Activated gamma-delta T cell treated with anti-CD3 and anti-CD28 coated beads, Interleukin-2, amount 50 U/mL, for 16 hours (primary cell): ENCODE measurements at places on chromosomes 7 and 10.

DNA sequence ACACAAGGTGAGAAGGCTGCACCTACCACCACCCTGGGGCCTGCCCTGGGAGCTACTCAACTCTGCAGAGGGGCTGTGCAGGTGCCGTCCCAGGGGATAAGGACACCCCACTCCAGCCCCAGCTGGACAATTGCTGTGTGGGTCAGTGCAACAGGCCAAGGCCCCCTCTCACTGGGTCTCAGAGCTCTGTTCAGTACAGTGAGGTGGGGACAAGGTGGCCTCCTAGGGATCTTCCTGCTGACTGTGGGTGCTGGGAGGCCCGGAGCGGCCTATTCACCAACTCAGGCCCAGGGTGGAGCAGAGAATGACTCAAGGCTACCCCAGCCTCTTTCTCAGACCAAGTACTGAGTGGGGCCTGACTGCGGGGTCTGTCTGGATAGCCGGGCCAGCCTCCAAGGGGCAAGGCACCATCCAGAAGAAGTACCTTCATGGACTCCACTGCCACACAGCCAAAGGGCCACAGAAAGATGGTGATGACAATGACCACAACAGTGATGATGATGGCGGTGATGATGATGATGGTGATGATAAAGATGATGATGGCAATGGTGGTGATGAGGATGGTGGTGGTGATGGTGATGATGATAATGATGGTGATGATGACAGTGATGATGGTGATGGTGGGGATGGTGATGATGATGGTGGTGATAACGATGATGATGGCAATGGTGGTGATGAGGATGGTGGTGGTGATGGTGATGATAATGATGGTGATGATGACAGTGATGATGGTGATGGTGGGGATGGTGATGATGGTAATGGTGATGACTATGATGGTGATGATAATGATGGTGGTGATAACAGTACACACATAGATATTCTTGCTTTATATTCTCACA is 59.8 kb upstream of the DNAAF5 start:
- no peak for DNase-seq

- DNase-seq: no peak
These were observed 37.0 kb downstream of the WNT2 start for GRCh38 chr7:117285826-117286225.

DNA sequence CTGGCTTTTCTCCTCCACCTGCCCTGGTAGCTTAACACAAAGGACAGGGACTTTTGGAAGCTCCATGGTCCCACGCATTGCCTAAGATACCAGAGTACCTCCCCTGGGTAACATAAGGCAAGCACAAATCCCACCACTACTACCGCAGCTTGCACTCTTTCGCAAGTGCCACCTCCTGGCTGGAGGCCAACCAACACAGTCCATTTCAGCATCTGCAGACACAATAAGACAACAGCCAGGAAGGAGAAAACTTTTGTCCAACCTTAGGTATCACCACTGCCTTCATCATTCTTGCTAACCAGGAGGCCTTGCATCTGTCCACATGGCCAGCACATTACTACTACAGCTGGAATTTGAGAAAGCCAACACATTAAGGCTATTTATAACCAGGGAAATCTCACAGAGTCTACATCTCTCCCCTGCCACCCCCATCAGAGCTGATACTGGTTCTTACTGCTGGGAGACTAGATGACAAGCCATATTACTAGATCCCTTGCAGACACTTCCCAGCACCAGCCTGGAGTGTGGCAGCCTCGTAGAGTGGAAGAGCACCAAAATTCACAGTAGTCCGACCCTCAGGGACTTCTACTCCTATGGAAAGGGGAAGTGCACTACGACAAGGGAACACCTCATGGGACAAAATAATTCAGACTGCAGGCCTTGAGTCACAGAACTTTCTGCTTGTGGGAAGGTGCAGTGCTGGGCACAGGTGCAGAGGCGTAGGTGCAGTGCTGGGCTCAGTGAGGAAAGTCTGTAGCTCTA is 39.8 kb upstream of the CDK13 start:
- DNase-seq: no peak

DNA sequence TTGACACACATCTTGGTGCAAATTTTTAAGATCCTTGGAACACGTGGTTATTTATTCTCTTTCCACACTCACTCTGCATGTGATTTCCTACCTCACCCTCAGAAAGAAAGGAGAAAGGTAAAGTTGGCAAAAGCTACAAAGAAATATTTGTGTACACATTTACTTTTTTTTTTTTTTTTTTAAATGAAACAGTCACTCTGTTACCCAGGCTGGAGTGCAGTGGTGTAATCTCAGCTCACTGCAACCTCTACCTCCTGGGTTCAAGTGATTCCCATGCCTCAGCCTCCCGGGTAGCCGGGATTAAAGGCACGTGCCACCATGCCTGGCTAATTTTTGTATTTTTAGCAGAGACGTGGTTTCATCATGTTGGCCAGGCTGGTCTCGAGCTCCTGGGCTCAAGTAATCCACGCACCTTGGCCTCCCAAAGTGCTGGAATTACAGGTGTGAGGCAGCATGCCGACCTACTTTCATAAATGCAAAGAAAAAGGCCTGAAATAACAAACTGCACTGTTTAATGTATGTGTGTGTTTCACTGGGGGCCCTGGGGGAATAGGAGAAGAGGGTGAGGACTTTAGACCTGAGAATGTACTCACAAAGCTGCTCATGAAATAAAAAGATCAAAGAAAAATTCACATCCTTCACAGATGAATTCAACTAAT is 71.6 kb upstream of the GRID1 start:
- DNase-seq: no peak

DNA sequence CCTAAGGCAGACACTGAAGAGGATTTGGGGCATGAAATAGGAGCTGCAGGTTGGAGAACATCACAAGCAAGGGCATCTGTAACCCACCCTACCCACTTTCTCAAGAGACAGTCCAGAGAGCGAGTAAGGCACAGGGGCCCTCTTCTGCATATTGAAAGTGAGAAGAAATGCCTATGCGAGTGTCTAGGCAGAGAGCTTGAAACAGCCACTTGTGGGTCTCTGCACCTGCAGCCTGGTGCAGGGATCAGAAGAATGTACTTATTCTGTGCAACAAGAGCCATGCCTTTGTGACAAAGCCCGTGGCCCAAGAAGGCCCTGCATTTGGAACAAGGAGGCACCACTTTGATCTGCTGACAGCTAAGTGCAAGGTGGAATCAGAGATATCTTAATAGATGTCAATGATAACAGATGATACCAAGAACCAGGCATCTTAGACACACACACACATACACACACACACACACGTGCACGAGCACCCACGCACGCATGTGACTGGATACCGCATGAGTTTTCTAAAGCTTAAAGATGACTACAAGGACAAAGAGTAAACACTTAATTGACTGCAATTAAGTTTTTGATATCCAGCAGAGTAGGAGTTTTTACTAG is 89.3 kb downstream of the NPSR1 start:
- DNase-seq: no peak

DNA sequence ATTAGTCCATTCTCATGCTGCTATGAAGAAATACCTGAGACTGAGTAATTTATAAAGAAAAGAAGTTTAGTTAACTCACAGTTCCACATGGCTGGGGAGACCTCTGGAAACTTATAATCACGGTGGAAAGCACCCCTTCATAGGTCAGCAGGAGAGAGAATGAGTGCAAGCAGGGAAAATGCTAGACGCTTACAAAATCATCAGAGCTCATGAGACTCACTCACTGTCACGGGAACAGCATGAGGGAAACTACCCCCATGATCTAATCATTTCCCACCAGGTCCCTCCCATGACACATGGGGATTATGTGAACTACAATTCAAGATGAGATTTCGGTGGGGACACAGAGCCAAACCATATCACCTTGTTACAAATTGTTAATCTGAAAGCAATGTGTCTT is 15.8 kb downstream of the TAS2R39 start:
- DNase-seq: no peak

DNA sequence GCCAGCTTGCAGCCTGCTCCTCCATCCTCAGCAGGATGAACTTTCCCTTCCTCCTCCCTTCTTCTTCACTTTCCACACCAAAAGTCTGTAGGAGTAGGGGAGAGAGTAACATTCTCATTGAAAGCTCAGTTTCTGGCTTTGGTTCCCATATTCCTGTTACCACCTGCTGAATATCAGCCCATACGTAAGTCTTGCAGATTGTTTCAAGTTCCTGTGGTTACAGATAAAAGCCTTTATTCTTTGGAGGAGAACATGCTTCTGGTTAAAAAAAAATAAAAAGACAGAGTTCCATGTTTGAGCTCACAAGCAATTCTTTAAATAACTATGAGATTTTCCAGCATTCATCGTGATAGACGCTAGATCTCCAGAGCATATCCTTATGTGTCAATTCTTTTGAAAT is 637.3 kb downstream of the SUGCT start:
- no peak for DNase-seq

DNA sequence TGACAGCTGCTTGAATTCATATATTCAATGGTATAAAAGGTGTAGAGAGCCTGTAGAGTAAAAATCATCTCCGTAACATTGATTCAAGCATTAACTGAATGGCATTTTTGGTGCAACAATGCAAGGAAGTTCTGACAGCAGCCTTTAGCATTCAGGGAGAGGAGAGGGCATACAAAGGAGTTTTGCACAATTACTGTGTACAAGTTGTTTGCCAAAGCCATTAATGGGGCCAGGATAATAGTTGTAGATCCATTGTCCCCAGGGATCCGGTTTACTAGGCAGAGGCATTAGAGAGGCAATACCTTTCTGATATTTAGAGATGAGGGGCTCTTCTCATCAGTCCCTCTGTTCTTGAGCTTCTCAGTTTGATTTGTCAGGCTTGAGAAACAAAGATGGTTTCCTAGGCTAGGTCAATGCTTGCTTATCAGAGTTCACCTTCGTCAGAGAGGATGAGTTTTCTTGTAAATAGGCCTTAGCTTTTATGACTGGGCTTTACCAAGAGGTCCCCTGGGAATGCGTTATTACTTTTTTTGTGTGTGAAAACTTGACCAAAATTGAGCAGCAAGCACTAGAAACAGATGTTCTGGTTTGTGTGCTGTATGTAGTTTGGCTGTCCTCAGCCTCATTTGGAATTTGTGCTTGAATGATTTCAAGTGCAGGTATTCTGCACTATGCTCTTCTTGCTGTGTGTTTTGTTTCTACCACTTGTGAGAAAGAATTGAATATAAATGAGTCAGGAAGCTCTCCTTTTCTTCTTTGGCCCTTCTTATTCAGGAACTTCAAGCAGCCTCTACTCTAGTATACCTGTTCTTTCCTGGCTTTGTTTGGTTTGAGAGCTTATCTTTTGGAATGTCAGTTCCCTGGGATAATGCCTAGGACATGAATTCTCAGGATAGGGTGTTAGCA is 32.0 kb downstream of the SND1 start:
- no peak for DNase-seq

DNA sequence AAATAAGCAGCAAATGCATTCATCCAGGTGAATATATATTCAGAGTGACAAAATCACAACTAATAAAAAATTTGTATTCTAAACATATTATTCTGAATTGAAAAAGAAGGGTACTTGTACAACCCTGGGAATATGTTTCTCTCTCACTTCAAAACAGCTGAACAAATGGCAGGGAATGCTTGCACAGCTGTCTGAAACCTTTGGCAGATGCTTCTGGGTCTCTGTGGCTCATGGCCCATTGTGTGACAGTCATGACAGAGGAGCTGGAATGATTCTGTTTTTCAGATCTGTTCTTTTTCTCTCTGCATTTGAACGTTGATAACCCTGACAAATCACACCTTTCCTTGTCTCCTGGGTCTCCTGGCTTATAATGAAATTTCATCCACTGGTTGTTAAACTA is 275.7 kb upstream of the FZD1 start:
- DNase-seq: no peak

- no peak for DNase-seq
These were observed 11.6 kb downstream of the CHAT start for GRCh38 chr10:49625411-49625810.

GRCh38 chr7:107494315-107494751 is 24.5 kb downstream of the GPR22 start:
- DNase-seq: no peak

GRCh38 chr10:73494877-73495225 is 973 bp downstream of the PPP3CB start:
- no peak for DNase-seq

DNA sequence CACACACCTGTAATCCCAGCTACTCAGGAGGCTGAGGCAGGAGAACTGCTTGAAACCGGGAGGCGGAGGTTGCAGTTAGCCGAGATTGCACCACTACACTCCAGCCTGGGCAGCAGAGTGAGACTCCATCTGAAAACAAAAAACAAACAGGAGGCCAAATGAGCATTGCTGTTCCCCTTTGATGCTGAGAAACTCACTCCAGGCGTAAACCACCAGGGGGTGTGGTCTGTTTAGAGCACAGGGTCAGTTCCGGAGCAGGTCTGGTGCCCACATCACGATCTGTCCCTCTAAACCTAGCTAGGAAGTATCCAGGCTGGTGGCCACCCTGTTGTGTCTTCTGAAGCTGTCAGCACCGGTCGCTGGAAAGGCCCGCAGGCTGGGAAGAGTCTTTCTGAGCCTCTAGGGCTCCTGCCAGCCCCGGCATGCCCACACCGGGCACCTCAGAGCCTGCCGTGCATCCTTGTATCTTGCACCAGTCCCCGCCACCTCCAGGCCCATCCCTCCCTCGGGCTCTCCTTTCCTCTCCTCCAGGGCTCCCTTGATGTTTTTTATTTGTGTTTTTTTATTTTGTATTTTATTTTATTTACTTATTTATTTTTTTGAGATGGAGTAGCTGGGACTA is 66.3 kb upstream of the SH2B2 start:
- DNase-seq: no peak

DNA sequence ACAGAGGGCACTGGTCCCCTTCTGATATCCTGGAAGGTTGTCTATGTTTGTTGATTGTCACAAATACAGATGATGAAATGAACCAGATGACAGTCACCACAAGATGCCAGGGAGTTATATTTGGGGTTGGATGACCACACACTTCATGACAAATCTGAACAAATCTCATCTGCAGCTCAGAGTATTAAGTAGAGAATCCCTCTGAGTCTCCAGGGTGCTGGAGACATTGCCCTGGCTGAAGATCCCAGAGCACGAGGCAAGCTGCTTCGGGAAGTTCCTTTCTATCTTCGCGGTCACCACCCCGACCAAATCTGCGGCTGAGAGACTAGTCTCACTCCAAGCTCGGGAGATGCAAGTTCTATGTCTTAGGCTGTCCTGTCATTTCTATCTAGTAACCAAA is 9.0 kb downstream of the DENND2A start:
- no peak for DNase-seq

GRCh38 chr10:91740353-91740924 is 57.8 kb upstream of the TNKS2 start:
- DNase-seq: no peak

GRCh38 chr7:79420464-79420863 is 33.0 kb downstream of the MAGI2 start:
- DNase-seq: no peak

- no peak for DNase-seq
These were observed 118.1 kb upstream of the PCBD1 start for GRCh38 chr10:71006506-71006905.

DNA sequence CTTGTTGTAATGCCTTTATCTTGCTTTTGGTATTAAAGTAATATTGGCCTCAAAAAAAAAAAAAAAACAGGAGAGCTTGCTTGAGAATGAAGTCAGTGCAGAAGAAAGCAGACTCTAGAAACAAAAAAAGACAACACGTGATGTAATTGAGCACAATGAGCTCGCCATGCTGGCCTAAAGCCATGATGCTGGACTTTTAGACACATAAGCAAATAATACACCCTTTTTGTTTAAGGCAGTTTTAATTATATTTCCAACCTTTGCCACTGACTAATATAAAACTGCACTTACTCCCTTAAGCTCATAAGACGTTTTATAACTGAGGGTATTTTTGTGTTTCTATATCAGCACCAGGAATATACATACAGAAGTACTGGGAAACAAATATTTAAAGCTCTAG is 798.3 kb downstream of the KCNMA1 start:
- no peak for DNase-seq
